ENCODE measurements at places on chromosomes 2 and 18.

GRCh38 chr2:174106736-174107135 lies 141.6 kb upstream of the SP3 start:
- no peak for DNase-seq

DNA sequence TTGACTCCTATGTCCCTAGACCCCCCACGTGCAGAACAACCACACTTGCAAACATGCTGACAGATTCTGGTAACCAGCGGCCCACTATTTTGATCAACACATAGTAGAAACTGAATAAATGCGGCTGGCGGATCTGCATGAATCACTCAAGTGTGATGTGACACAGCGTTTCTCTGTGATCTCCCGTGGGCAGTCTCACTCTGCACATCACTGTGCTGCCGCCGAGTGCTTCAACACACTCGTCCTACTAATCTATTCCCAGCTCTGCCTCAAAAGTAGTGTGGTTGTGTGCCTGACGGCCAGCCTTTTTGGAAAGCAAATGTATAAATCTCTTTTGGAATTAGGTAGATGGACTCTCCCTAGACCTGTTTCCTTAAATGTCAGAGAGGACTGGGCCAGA lies 37.3 kb upstream of the TMEM182 start:
- no peak for DNase-seq

GRCh38 chr2:70122470-70122869 lies 35.2 kb downstream of the PCBP1 start:
- no peak for DNase-seq

GRCh38 chr2:99682275-99683060 lies 192.7 kb upstream of the REV1 start:
- DNase-seq: peak; percentile 31

GRCh38 chr18:76467371-76468190 lies 27.5 kb downstream of the ZNF516 start:
- peak; percentile 70 for DNase-seq

DNA sequence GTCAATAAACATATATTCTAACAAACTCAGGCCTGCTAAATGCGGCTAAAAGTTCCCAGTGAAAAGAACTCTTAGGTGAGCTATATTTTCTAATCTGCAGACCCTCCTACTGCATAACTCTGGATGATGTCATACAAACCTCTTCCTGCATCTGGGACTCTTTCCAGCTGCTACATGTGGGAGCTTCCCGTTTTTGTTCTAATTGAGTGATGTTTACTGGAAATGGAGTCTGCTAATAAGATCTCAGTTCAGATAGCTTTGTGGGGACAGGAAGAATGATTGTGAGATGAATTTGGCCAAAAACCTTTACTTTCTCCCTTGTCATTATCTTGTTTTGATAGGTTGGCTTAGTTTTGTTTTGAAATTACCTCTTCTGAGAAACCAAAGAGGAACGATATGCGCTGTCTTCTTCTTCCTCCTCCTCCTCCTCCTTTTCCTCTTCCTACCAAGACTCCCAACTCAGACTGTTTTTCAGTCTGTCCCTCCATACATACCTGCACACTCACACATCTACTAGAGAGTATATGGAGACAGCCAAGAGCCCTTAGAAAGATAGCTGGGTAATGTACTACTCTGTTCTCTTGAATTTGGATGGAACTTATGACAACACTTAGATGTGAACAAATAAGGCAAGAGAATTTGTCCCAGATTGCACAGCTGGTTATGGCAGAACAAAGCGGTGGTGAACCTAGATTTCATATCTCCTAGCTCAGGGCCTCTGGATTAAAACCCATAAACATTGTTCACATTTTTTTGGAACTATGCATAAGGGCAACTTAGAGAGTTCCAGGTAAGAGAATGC lies 39.8 kb upstream of the AAK1 start:
- DNase-seq: peak; percentile 78

- no peak for DNase-seq
Observed at GRCh38 chr2:162013514-162014475, 60.2 kb downstream of the DPP4 start.

DNA sequence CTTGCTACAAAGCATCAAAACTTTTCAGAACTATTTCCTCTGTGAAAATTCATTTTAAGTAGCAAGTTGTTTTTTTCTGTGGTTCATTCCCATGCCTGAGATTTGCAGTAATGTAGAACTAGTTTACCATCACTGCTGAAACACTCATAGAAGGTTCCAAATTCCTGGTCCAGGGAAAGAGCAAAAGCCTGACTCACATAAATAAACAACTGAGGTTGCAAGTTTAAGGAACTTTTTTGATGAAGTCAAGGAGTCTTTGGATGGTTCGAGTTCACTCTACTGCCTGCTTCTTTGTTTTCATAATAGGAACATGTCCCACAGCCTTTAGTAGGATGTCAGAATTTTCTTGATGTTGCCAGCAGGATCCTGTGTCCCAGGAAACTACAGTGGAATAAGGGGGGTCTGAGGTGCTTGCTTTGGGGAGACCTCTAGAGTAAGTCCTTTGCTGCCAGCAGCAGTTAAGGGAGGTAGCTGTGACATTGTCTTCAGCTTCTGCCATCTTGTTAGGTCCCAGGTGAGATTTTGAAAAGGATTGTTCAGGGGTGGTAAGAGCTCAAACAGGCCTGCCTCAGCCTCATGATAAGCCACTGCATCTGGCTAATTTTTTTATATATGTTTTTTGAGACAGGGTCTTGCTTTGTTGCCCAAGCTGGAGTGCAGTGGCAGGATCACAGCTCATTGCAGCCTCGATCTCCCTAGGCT lies 43.9 kb downstream of the ACSL3 start:
- DNase-seq: peak; percentile 96

DNA sequence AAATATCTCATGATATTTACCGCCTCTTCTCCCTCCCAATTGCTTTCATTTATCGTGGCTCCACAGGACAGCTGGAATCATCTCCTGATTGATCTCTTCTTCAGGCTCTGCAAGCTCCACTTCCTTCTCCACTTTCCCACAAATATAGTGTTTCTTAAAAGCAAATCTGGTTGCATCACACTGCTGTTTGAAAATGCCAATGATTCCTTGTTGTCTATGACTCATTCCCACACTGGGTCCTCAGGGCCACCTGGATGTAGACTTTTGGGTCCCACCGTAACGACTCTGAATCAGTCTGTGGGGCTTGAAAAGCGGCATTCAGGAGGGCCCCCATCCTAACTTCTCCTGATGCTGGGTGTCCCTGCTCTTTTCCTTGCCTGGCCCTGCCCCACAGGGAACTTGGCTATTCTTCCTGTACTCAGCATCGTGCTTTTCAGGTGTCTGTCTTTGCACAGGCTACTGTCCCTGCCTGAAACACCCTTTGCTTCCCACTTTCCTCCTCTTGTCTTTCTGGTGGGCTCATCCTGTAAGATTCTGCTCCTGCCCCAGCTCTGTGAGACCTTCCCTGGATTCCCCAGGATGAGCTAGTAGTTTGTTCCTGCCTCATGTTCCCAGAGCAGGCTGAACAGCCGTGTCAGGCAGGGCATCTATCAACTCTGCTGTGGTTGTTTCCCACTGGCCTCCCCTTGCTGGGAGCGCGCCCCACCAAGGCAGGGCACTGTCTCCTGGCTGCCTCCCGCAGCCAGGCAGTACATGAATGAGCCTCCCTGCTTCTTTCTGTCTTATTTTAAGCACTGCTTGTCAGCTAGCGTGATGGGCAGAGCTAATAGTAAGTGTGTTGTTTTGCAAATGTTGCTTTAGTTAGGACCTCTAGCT lies 111.9 kb downstream of the KCTD1 start:
- peak; percentile 91 for DNase-seq

GRCh38 chr2:182548031-182548950 lies 121.5 kb upstream of the PDE1A start:
- DNase-seq: peak; percentile 50

GRCh38 chr18:74194691-74195090 lies 46.4 kb downstream of the TIMM21 start:
- DNase-seq: peak; percentile 24

- peak; percentile 10 for DNase-seq
Observed at GRCh38 chr2:69489793-69490192, 52.6 kb upstream of the NFU1 start.

GRCh38 chr2:127873707-127874303 lies 12.0 kb downstream of the AMMECR1L start:
- no peak for DNase-seq

DNA sequence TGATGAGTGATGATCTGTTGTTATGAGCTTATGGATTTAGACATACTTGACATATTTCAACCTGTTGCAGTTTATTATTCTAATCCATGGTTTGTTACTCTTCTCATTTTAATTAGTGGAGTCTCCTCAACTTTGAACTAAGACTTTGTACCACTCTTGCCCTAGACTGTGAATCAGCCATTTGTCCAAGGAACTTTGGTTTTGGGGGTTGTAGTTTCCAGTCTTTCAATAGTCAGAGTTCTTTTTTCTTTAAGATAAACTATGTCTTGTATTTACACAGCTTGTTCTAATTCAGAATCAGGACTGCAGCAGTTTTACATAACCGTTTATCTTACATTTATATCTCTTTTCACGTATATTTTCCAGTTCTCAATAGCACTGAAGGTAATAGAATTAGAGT lies 133.6 kb downstream of the GULP1 start:
- peak; percentile 11 for DNase-seq

- DNase-seq: no peak
Observed at GRCh38 chr2:58920001-58920400, 678.9 kb upstream of the FANCL start.

DNA sequence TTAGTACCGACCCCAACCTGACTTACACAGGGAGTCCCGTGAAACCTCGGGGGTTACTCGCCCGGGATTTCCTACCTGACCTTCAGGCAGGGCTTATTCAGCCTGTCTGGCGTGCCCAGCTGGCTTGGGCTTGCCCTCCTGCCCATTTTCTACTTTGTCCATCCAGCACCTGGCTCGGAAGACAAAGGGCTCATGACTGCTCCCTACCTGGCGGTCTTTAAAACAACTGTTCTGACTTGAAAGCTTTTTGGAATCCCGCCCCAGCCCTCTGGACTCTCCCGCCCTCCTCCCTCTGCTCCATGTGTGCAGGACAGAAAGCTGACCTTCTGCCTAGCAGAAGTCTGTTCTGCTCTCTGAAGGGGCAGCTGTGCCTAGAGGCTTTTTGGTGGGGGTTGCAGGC lies 43.1 kb downstream of the ACKR3 start:
- no peak for DNase-seq

- DNase-seq: peak; percentile 91
Observed at GRCh38 chr2:151238527-151239487, 22.9 kb downstream of the RBM43 start.

GRCh38 chr2:139652385-139652784 lies 872.2 kb upstream of the NXPH2 start:
- no peak for DNase-seq

DNA sequence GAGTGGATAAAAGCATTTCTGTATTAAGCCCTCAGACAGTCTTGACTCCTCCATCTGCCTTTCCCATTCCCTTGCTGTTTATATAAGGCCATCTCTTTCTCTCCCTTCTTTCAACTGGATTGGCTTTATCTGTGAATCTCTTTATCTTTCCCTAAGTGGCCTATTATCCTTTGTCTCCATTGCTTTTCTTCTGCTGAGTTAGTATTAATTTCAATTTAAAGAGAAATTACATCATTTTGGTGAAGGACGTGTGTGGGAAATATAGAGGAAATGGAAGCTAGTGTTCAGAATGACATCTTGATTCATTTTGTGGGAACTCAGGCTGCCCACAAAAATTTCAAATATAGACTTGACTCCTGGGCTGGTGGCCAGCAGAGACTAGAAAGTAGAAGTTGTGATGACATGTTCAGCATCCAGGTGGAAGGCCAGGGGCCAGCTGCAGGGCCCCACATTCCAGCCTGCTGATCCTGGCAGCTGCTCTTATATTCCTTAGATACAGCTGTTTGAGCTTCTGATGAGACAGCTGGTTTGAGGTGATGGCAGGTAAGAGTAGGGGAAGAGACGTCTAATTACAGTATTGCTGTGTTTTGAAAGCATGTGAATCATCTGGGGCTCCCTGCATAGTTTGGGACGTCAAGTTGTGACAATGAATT lies 52.3 kb downstream of the DIS3L2 start:
- DNase-seq: peak; percentile 97

DNA sequence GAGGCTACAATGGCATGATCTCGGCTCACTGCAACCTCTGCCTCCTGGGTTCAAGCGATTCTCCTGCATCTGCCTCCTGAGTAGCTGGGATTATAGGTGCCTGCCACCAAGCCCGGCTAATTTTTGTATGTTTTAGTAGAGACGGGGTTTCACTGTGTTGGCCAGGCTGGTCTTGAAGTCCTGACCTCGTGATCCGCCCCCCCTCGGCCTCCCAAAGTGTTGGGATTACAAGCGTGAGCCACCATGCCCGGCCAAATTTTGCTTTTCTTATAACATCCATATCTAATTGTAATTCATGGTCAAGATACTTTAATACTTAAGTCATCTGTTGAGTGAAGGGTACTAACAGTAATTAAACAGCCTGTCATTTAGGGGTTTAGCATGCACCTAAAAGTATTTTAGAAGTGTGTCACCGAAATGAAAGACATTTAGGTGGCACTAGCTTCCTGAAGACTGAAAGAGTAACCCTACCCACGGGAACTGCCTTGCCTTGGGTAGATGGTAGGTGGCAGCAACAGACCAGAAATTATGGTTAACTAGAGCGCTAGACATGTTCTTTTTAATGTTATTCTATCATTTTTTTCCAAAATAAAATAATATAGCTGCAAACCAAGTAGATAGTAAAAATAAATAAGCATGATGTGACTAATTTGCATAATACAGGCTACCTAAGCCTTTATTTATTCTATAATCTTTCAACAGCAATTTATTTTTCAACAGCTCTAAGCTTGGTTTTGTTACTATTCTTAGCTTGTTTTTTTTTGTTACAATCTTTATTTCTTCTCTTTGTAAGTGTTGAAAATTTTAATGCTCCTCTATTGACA lies 8.6 kb upstream of the ACYP2 start:
- DNase-seq: peak; percentile 68

DNA sequence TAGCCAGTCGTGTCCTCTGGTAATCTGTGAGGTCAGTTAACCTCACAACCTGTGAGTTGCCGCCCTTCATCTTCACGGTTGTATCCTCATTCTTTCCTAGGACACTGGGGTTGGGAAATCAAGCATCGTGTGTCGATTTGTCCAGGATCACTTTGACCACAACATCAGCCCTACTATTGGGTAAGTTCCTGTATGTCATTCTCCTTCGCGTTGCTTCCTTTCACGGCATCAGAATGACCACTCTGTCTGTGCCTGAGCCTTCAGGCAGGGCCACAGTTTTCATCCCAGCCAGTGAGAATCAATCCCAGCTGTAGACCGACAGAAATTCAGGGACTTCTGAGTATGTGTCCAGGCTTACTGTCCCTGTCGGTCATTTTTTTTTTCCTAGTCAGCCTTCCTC lies 67.1 kb downstream of the RAB31 start:
- peak; percentile 76 for DNase-seq

GRCh38 chr2:8644605-8645175 lies 37.2 kb upstream of the ID2 start:
- peak; percentile 28 for DNase-seq

DNA sequence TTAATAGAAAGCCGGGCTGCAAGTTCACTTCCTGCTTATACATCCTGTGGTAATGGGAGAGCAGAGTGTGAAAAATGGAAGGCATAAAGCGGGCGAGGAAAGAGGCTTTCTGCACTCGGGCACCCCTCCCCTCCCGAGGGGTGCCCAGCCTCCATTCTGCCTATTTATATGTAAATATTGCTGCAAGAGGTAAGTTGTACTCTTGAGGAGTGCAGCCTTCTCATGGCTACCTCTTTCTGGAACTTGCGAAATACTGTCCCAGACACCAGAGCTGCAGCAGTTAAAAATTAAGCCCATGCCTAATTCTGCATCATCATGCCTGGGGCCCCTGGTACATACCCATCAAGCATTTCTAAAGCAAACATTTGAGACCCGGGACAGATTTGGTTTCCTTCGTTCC lies 156.0 kb downstream of the GBX2 start:
- DNase-seq: no peak

- no peak for DNase-seq
Observed at GRCh38 chr2:85930129-85931124, 41.6 kb upstream of the ST3GAL5 start.

GRCh38 chr2:6650311-6650710 lies 215.4 kb downstream of the CMPK2 start:
- no peak for DNase-seq
